Activated CD8-positive, alpha-beta memory T cell treated with anti-CD3 and anti-CD28 coated beads, Interleukin-2, amount 10 ng/mL, durations not matched to agents 7 days and 5 days (primary cell): ENCODE measurements at places on chromosomes 1 and 21. TPM values are rescaled to one million over a fixed set of nuclear protein-coding genes. Genes with fewer than 3 reads are reported as not detected.

DNA sequence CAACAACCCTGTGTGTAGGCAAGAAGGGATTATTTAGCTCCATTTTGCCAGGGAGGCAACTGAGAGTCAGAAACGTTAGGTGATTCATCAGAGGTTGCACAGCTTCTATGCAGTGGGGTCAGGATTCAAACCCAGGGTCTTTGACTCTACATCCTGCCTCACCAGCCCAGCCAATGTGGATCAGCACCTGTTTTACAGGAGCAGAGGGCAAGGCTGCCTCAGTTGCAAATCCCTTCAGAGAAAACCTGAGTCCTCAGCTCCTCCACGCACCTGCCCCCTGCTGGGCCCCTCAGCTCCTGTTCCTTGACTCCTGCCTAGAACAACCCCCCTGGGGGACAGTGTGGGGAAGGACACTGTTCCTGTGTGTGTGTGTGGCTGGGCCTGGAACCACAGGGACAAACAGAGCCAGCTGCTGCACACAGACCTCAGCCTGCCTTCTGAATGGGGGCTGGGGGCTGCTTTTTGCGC is 61.6 kb downstream of the LRRN2 start:
- H3K4me3 ChIP-seq: no peak overlapping the region
- DNase-seq: no peak
- no peaks in the 10 kb centered on the region for H3K36me3 ChIP-seq
- no peak overlapping the region for H3K27ac ChIP-seq
- peaks cover 3% of the 10 kb centered on the region for H3K27me3 ChIP-seq

The PRELP gene
- total RNA-seq: not detected

DNA sequence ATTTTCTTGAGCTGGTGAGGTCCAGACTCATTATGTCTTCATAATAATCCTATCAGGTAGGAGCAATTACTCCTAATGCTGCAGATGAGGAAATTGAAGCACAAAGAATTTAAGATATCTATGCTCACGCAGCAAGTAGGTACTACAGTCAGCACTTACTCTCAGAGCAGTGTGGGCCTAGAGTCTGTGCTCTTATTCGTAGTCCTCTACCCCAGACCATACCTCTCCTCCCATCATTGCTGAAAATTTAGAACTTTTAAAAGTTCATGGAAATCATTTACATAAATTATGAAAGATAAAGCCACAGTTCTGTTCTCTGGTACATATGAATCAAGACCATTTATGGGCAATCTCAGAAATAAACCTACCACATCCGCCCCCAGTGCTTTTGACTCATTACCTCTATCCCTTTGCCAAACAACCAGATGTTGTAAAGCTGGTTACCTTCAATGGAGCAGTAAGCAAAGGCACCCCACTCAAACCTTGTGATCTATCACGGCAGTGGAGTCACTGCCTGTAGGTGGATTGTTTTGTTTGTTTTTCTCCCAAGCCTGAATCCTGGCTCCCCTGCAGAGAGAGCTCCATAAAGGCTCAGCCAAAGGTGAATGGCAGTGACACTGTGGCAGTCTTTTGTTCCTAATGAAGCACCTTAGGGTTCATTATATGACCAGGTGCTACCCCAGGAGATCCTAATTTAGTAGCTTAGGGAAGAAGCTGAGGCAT is 20.9 kb upstream of the MAN1A2 start:
- no peak overlapping the region for H3K4me3 ChIP-seq
- H3K36me3 ChIP-seq: no peaks in the 10 kb centered on the region
- H3K4me1 ChIP-seq: peaks cover 8% of the 10 kb centered on the region
- no peak for DNase-seq

- H3K27ac ChIP-seq: no peak overlapping the region
- H3K4me1 ChIP-seq: no peaks in the 10 kb centered on the region
- DNase-seq: no peak
- H3K36me3 ChIP-seq: no peaks in the 10 kb centered on the region
Measured at GRCh38 chr1:107460035-107460434, 319.2 kb downstream of the NTNG1 start.

The OR14K1 gene
- not detected for total RNA-seq

The KIF1B gene
- 21.3 TPM for total RNA-seq

DNA sequence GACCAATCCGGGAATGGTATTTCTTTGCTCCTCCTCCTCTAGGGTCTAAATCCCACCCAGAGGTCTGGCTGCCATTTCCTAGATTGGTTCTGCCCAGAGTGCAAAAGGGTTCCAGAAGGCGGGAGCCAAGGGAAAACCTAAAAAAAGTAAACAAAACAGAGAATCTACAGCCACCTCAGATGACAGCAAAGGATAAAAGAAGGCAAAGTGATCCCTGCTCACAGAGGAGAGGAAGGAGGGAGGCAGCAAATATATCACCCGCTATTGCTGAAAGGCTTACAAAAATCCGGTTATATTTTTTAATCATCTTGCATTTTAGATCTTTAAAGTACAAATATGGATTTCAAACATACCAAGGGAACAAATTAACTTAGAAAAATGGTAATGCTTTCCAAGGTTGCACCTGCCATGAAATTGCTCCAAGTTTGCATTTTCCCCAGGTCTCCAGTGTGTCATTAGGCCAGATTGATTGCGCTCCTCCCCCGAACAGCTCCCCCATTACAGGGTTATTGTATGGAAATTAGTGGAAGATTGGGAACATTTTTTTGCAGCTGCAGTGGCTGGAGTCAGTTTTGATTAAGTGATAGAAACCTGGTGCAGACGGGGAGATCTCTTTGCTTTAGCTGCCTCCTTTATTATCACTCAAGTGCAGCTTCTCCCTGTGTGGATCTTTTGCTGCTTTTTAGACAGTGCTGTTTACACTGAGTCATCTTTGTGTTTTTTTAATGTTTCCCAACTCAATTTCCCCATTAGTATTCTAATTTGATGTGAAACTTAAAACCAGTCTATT is 280.5 kb upstream of the CAMK1G start:
- no peak overlapping the region for H3K4me3 ChIP-seq
- H3K36me3 ChIP-seq: no peaks in the 10 kb centered on the region
- H3K27me3 ChIP-seq: no peaks in the 10 kb centered on the region
- H3K4me1 ChIP-seq: no peaks in the 10 kb centered on the region
- no peak for DNase-seq

DNA sequence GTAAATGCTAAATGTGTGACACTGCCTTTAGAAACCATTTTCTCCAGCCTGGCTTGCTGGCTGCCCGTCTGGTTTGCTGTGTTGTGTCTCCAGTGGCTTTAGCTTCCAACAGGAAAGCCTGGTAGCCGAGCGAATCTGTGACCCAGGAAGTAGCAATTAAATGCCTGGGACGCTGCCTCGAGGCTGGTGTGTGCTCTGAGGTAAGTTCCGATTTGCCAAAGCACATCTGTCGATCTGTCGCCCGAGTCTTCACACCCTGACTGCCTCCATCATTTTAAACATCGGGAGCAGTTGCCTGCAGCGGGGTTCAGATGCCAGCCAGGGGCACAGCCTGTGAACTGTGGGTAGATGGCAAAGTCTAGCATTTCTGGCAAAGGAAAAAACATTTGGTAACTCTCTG is 2.2 kb downstream of the MIB2 start:
- no peak for DNase-seq
- H3K27me3 ChIP-seq: no peaks in the 10 kb centered on the region
- H3K4me1 ChIP-seq: peaks cover 26% of the 10 kb centered on the region
- no peak overlapping the region for H3K27ac ChIP-seq

DNA sequence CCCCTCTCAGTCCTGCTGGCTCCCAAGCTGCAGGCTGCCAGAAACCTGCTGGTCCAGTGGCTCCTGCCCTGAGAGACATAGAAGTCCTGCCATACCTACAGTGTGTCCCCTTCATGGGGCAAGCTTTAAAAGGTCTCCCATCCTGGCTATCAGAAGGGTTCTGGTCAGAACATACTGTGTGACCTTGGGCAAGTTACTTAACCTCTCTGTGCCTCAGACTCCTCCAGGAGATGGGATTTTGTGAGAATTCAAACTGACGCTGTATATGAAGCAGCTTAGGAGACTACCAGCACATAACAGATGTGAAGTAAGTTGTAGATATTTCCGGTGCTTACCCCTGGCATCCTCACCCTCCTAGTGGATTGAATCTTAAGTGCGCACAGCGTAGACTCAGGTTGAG is 8.7 kb upstream of the GJB5 start:
- DNase-seq: no peak
- no peaks in the 10 kb centered on the region for H3K4me1 ChIP-seq
- no peak overlapping the region for H3K4me3 ChIP-seq
- H3K27me3 ChIP-seq: peaks cover 5% of the 10 kb centered on the region
- no peaks in the 10 kb centered on the region for H3K36me3 ChIP-seq

DNA sequence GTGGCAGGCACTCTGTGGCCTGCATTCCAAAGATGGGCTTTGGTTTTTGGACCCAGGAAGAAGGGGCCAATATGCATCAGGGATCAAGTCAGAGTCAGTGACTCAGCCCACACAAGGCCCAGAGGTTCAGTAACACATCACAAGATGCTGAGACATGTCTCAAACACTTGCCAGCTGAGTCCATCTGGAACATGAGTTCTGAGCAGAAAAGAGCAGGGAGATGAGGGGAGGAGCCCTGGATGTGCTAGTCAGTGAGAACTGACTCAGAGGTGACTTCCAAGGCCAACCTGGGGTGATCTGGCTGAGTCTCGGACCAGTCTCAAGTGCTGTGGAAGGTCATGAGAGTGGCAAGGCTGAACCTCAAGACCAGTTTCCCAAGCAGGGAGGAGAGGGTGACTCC is 150.1 kb downstream of the CDC7 start:
- no peaks in the 10 kb centered on the region for H3K27me3 ChIP-seq
- no peak overlapping the region for H3K4me3 ChIP-seq
- H3K36me3 ChIP-seq: no peaks in the 10 kb centered on the region
- H3K4me1 ChIP-seq: peaks cover 6% of the 10 kb centered on the region
- no peak overlapping the region for H3K27ac ChIP-seq

GRCh38 chr1:219441884-219442283 is 171.0 kb downstream of the ZC3H11B start:
- no peak overlapping the region for H3K4me3 ChIP-seq
- no peaks in the 10 kb centered on the region for H3K36me3 ChIP-seq
- no peak overlapping the region for H3K27ac ChIP-seq
- no peaks in the 10 kb centered on the region for H3K4me1 ChIP-seq
- peaks cover 8% of the 10 kb centered on the region for H3K27me3 ChIP-seq

DNA sequence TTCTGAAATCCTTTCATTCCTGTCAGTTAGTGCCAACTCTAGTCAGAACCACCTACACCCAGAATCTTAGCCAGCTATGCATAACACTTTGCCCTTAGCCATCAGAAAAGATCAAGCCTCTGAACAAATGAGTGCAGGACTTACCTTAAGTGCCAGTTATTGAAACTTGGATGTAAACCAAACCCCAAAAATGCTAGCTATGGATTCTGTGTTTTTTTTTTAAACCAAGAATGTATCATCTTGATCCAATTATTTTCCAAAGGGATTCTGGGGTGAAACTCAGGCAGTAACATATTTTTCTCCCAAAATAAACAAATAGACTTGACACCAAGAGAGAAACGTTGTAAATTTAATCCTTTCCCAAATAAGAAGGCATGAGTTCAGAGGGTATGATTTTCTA is 538.6 kb upstream of the ADAMTS5 start:
- no peaks in the 10 kb centered on the region for H3K36me3 ChIP-seq
- no peak overlapping the region for H3K4me3 ChIP-seq
- DNase-seq: no peak
- H3K27me3 ChIP-seq: no peaks in the 10 kb centered on the region

GRCh38 chr1:7469255-7469938 is 301.7 kb upstream of the VAMP3 start:
- no peaks in the 10 kb centered on the region for H3K4me1 ChIP-seq
- H3K4me3 ChIP-seq: no peak overlapping the region
- no peaks in the 10 kb centered on the region for H3K36me3 ChIP-seq
- H3K27me3 ChIP-seq: no peaks in the 10 kb centered on the region
- no peak overlapping the region for H3K27ac ChIP-seq

The MPL gene
- total RNA-seq: not detected

- H3K27me3 ChIP-seq: peaks cover 25% of the 10 kb centered on the region
- peak overlapping the region; percentile 88 for H3K27ac ChIP-seq
- H3K36me3 ChIP-seq: peaks cover 20% of the 10 kb centered on the region
- peak; percentile 77 for DNase-seq
- H3K4me1 ChIP-seq: peaks cover 33% of the 10 kb centered on the region
- peak overlapping the region; percentile 46 for H3K4me3 ChIP-seq
Measured at GRCh38 chr1:181159451-181160140, 71.1 kb downstream of the IER5 start.

DNA sequence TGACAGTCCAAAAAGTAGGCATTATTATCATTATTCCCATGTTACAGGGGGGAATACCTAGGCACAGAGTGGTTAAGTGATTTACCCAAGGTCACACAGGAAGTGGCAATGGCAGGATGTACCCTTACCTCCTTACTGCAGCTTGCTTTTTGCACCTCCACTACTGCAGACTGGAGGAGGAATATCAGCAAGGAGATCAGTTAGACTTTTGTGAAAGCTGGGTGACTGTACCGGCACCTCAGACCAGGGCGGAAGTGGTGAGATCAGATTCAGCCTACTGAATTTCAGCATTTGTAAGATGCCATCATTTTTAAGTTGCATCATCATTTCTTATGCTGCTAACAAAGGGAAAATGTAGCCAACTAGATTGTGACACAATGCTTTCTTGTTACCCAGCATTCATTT is 4.5 kb downstream of the ADARB1 start:
- peaks cover 80% of the 10 kb centered on the region for H3K4me1 ChIP-seq
- peaks cover 7% of the 10 kb centered on the region for H3K36me3 ChIP-seq

- peaks cover 5% of the 10 kb centered on the region for H3K4me1 ChIP-seq
- H3K36me3 ChIP-seq: no peaks in the 10 kb centered on the region
- no peak overlapping the region for H3K27ac ChIP-seq
- no peak overlapping the region for H3K4me3 ChIP-seq
- peaks cover 15% of the 10 kb centered on the region for H3K27me3 ChIP-seq
- no peak for DNase-seq
Measured at GRCh38 chr1:41397020-41397419, 35.8 kb downstream of the FOXO6 start.

DNA sequence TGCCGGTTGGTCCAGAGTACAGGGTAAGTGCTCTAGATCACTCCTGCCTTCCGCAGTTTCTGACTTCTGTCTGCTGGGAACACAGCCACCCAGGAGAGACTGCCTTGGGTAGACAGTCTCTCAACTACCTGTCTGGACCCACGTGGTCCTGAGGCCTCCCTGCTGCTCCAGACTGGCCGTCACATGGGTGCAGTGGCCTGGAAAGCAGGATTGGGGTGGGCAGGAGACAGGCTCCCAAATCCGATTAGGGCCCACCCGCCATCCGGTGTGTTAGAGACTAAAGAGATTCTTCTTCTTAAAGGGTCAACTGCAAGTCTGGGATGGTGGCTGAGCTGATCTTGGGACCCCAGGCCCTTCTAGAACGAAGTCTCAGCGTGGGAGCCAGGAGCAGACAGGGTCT is 105.5 kb downstream of the EBNA1BP2 start:
- no peak overlapping the region for H3K4me3 ChIP-seq
- no peaks in the 10 kb centered on the region for H3K36me3 ChIP-seq
- no peak for DNase-seq
- H3K27me3 ChIP-seq: peaks cover 5% of the 10 kb centered on the region
- H3K4me1 ChIP-seq: peaks cover 11% of the 10 kb centered on the region

The INAVA gene
- 2.6 TPM for total RNA-seq

DNA sequence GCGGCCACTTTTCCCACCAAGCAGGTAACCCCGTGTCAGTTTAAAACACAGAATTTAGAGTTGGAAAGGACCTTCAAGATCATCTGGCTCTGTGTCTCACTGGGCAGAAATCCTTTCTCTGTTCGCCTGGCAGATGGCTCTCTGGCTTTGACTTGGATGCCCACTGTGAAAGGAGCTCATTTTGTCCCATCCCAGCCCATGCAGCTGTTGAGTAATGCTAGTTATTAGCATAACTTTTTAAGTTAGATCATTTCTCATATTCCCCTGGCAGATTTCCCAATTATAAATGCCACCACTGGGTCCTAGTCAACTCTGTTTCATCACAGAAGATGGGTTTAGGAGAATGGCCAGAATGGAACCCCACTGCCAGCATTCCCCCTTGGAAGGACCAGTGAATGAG is 55.9 kb downstream of the SLC35F3 start:
- no peak overlapping the region for H3K4me3 ChIP-seq
- DNase-seq: no peak
- H3K36me3 ChIP-seq: no peaks in the 10 kb centered on the region
- no peaks in the 10 kb centered on the region for H3K4me1 ChIP-seq
- no peak overlapping the region for H3K27ac ChIP-seq
- no peaks in the 10 kb centered on the region for H3K27me3 ChIP-seq

The GJA5 gene
- total RNA-seq: not detected

The BEST4 gene
- total RNA-seq: 0.73 TPM
